Hindlimb muscle (tissue), 1 donor: ENCODE measurements at places on chromosomes 6 and 20.
A peak's percentile ranks its signal among the peaks of the same experiment; 100 is the strongest.

GRCh38 chr20:46713957-46714834, 4.7 kb downstream of the SLC2A10 start:
- DNase-seq = no peak

DNA sequence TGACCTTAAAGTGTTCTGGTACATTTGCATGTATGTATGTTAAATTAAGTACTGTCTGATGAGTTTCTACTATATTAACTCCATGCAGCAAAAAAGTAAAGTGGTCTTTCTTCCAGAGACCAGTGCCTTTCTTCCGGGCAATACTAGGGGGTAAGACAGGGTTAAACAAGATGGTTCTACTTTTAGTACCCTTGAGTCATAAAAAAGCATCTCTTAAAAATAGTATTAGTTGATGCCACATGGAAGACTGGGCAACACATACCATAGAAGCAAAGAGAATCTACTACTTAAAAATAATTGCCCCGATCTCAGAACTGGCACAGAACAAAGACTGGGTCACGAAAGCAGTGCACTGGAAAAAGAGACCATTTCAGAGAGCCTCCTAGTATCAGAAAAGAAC, 66.2 kb downstream of the SESN1 start:
- no peak for DNase-seq

DNA sequence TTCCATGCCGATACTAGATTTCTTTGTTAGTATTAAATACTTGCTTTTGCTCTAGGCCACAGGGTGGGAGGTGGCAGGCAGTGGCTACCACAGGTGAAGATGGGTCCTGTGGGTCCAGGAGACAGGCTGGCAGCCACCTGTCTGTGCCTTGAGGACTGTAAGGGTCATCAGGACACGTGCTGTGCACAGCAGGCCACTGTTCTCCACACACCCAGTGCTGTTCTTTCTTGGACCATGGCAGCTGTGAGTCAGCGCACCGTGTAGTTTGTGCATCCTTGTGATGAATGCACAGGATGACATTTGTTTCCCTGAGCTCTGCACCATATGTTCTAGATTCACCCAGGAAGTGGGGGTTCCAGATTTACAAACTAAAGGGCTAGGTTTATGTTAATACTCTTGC, 317.0 kb downstream of the ZFAND3 start:
- DNase-seq = no peak

GRCh38 chr6:121223930-121224329, 110.3 kb downstream of the TBC1D32 start:
- DNase-seq = no peak

GRCh38 chr20:3045042-3045815, 623 bp upstream of the MRPS26 start:
- no peak for DNase-seq

- DNase-seq = no peak
Observed at GRCh38 chr20:17029698-17030097, 197.1 kb upstream of the PCSK2 start.

- peak; percentile 34 for DNase-seq
Observed at GRCh38 chr20:6583134-6583738, 184.2 kb upstream of the BMP2 start.
